Caco-2 (cell line): ENCODE measurements at places on chromosomes 12 and 14.

DNA sequence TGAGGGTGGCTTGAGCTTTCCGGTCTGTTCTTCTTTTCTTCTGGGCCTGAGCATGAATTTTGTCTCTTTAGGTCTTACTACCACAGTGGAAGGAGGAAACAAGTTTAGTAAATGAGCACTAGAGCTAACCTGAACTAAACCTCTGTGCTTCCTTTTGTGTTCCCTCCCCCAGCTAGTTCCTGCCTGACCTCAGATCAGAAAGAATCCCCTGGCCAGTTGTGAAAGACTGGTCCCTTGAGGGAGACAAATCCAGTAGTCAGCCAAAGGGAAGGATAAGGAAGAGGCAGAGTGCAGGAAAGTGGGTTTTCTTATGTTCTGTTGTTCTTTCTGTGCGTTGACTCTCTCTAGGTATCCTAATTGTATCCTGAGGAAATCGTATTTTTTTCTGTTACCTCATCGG is 17.5 kb downstream of the ZNF664 start:
- no peak for DNase-seq

DNA sequence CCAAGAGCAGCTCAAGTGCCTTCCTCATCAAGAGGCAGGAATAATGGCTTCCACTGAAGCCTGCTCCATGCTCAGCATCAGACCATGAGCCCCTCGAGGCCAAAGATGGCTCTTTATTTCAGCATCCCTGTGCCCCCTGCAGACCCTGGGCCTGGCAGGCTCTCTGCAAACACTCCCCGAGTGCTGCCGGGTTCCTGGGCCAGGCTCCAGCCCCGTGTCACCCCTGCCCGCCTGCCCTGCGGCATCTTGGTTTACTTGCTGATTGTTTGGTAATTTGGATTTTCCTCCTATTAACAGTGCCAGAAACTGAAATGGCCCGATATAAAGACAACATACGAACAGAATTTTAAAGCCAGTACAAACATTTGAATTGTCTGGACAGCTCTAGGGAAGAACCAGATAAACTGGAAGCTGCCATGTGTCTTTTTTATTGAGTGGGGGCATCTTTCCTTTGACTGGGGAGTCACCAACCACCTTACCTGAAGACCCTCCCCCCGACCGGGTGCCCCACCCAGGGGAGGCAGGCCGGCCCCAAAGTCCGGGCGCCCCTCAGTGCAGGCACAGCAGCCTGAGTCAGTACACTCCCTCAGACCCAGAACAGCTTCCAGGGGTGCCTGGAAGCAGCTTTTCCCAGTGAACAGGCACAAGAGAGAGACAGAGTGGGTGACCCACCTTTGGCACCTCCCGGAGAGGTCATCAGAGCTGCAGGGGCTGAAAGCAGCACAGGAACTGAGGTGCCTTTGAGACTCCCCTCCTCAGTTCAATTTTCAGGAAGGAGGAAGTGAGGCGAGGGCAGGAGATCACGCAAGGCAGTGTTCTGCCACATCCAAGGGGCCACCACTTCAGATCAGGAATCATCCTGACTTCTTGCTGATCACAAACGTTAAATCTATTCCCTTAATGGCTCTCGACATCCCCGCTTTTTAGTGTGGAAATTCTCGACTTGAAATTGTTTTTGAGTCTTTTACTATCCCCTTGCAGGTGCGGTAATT is 30.6 kb downstream of the ITPK1 start:
- no peak for DNase-seq

- DNase-seq = no peak
These were observed 1699.6 kb upstream of the FLRT2 start for GRCh38 chr14:83830316-83830715.

DNA sequence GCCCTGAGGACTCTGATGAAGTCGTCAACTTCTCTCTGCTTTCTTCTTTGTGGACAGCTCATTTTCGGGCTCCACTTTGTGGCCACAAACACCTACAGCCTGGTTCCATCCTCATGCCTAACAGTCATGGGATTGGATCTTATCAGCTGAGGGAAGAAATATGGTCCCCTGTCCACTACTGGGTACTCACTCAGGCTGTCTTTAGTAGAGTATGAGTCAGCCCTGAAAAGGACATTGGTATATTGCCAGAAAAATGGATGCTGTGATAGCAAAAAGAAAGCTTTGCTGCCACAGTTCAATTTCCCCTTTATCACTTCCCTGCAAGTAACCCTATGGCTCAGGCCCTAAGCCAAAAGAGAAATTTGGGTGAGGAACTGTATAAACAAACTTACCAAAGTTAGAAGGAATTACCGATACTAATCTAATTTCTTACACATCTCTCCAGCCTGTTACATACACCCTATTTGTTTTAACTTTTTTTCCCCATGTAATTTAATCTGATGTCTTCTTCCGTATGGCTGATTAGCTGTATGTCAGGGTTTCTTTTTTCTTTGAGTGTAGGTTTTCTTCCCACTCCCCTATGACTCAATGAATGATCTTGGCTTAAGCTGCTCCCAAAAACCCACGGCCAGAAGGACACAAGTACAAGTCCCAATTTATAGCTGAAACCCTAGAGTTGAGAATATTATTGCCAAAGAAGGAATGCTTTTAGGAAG is 29.1 kb downstream of the MTHFD1 start:
- DNase-seq = no peak

- DNase-seq = no peak
These were observed 493.8 kb downstream of the VRK1 start for GRCh38 chr14:97290977-97291376.

DNA sequence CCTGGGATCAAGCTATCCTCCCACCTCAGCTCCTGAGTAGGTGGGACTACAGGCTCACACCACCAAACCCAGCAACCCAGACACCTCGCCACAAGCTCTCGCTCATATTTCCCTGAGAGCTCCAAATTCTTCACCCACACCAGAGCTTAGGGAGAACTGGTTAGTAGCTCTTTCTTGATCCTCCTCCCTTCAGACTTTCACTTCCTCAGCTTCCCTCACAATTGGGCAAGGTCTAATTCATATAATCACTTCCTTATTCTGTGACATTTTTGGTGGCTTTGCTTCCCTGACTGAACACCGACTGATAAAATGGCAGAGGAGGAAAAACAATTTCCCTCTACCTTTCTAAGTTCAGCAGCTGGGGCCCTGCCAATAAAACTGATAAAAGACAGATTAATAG is 88.5 kb downstream of the GXYLT1 start:
- no peak for DNase-seq
